ENCODE measurements at places on chromosomes 3 and 15.

DNA sequence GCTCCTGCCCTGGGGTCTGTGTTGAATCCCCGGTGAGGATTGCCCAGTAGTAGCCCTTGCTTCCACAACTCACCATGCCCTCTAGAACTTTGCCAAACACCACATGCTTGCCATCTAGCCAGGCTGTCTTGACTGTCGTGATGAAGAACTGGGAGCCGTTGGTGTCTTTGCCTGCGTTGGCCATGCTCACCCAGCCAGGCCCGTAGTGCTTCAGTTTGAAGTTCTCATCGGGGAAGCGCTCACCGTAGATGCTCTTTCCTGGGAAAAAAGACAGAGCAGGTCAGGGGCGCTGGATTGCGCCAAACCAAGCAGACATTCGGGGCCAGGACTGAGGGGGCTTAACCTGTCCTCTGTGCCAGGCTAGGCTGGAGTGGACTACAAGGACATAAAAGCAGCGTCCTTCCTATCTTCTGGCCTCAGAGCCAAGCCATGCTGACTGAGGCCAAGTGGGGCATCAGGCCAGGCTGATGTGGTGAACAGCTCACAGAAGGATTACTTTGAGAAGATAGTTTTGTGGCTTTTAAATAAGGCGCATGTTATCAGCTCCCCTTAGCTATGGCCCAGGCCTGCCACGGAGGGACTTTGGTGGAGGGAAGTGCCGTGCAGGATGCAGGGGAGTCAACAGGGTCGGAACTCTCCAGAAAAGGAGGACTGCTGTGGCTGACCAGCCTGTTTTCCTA, 5.3 kb downstream of the SNX22 start:
- peak; percentile 57 for DNase-seq

- no peak for DNase-seq
Observed at GRCh38 chr3:30188713-30189112, 417.7 kb upstream of the TGFBR2 start.

DNA sequence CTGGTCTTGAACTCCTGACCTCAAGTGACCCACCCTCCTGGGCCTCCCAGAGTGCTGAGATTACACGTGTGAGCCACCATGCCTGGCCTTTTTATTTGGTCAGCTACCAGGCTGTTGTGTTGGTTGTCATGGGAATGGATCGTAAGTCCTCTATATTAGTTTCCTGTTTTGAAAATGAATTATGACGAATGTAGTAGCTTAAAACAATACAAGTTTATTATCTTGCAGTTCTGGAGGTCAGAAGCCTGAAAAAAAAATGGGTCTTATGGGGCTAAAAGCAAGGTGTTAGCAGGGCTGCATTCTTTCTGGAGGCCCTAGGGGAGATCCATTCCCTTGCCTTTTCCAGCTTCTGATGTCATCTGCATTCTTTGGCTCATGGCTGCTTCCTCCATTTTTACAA, 25.1 kb upstream of the HERC1 start:
- DNase-seq = no peak

DNA sequence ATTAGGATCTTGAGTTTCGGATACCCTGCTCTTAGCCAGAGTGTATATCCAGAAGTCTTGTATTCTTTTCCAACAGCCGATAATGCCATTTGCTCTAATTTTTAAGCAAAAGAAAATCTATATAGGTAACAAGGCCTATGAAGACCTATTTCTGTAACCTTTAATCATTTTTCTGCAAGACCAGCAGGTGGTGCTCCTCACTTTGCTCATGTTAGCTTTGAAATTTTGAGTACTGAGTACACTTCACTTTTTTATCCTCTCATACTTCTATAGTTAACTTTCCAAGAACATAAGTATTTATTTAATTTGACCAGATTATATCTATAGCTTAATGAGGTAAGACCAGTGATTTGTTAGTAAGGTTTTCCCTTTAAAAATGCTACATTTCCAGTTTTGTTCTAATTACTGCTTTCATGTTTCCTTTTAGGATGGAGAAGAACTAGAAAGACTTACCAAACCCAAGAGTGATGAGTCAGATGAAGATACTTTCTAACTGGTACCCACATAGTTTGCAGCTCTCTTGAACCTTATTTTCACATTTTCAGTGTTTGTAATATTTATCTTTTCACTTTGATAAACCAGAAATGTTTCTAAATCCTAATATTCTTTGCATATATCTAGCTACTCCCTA, 20.5 kb downstream of the SLC35A5 start:
- peak; percentile 69 for DNase-seq

- DNase-seq = no peak
Observed at GRCh38 chr3:109234300-109234699, 82.0 kb downstream of the DPPA2 start.

- DNase-seq = peak; percentile 20
Observed at GRCh38 chr15:67228286-67228685, 26.2 kb downstream of the AAGAB start.

- DNase-seq = no peak
Observed at GRCh38 chr3:169034401-169034800, 629.1 kb downstream of the MECOM start.

GRCh38 chr3:27584874-27585273, 100.7 kb upstream of the SLC4A7 start:
- DNase-seq = no peak
